CD4-positive, alpha-beta memory T cell (primary cell): ENCODE measurements at places on chromosomes 12 and 14.

DNA sequence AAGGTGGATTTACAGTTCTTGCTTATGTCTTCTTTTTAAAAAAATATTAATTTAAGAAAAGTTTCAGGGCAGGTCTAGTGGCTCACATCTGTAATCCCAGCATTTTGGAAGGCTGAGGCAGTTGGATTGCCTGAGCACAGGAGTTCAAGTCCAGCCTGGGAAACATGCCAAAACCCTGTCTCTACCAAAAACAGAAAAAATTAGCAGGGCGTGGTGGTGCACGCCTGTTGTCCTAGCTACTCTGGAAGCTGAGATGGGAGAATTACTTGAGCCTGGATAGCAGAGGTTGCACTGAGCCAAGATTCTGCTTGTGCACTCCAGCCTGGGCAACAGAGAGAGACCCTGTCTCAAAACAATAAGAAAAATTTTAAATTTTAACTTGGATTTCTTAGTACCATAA, 5.4 kb upstream of the TAS2R46 start:
- no peak for DNase-seq

DNA sequence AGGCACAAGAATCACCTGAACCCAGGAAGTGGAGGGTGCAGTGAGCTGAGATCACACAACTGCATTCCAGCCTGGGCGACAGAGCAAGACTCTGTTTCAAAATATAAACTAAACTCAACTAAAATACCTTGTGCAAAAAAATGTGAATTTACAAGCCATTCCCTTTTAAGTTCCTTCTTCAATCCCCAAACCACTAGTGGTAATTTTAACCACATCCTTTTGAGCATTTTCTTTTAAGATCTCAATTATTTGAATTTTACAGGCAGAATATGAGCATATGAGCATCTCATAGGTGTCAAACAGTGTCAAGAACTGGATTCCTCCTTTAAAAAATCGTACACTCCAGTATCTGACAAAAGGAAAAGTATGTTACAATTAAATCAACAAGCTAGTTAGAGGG, 57.0 kb upstream of the NPFF start:
- DNase-seq: peak; percentile 43

DNA sequence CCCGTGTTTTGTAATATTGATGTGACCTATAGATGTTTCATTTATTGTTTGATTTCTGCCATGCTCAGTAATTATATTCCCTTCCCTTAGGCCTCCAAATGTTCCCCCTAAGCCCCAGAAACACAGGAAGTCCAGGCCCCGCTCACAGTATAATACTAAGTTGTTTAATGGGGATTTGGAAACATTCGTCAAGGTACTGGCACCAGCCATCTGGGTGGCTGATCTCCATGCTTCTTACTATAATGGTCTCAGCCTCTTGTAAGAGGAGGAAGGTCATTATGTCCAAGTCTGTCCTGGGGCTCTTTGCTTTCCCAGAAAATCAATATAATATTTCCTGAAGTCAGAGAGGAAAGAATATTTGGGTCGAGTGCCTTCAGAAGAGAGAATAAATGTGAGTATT, 130.9 kb downstream of the KICS2 start:
- no peak for DNase-seq

- no peak for DNase-seq
Measured at GRCh38 chr14:59406454-59407245, 58.5 kb downstream of the GPR135 start.

GRCh38 chr14:68673464-68673863, 119.4 kb downstream of the ZFP36L1 start:
- DNase-seq: no peak

DNA sequence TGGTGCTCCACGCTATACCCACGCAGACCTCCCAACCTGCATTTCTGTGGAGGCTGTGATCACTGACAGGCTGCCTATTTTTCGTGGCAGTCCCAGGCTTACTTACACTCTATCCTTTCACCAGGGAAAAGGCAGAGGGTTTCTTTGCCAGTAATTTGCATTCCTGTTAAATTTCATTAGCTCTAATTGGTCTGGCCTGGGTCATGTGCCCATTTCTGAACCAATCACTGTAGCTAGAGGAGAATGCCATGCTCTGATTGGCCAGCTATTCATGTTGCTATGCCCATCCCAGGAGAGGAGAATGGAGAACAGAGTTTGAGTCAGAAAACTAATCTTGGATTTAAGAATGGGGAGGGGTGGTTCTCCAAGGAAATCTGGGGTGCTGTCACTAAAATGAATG, 43.2 kb upstream of the TUNAR start:
- DNase-seq: no peak

DNA sequence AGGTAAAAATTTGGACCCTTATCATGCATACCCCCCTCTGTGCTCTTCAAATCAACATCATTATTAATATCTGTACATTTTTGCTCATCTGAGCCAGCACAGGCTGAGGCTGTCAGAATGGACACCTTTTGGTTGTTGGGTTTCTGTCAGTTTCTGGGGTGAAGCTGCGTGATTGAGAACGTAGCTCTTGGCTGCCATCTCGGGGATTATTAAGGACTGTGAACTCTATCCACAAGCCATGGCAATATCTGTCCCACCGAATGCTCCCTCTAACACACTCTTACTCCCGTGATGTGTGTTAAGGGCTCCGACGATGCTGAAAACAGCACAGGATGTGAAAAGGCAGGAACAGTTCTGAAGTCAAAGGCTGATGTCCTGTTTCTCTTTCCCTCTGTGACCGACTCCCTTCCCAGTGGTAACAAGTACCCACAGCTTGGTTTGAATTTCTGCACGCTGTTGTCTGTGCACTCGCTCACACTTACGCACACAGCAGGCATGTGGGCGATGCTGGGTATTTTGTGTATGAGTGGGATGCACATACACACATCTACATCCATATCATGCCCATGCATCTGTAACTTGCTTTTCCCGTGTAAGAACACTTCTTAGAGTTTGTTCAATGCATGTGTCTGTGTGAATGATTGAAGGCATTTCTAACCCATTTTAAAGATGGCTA, 405.6 kb downstream of the TMEM121 start:
- peak; percentile 24 for DNase-seq

- no peak for DNase-seq
Measured at GRCh38 chr12:80745851-80746505, 29.3 kb downstream of the MYF5 start.

GRCh38 chr14:73254247-73255004, 17.1 kb downstream of the PAPLN start:
- DNase-seq: no peak

DNA sequence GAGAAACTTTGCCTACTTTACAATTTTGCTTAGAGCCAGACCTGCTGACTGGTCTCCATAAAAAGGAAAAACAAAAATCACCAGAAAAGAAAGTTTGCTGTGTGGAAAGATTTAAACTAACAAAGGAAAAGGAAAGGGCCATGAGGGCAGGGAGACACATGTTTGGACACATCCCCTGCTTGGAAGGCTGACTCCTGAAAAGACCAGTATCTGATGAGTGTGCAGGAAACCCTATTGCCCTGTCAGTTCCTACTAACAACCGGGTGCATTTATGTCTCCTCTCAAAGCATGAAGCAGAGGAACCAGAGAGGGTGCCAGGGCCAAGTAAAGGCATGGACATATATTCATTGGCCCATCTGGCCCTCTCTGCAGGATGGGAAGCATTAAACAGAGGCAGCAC, 7.0 kb upstream of the STAB2 start:
- no peak for DNase-seq

- DNase-seq: no peak
Measured at GRCh38 chr12:27981874-27982273, 9.3 kb upstream of the PTHLH start.

GRCh38 chr12:49092086-49092815, 2.4 kb downstream of the DHH start:
- DNase-seq: peak; percentile 43

DNA sequence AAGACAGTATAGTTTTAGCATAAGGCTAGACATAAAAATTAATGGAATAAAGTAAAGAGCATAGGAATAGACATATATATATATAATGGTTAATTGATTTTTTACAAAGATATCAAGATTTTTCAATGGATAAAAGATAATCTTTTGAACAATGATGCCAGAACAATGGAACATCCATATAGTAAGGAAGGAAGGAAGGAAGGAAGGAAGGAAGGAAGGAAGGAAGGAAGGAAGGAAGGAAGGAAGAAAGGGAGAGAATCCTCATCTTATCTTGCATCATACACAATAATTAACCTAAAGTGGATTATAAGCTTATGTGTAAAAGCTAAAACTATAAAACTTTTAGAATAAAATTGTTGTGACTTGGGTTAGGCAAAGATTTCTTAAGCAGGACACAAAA, 9.8 kb upstream of the NELL2 start:
- DNase-seq: no peak

DNA sequence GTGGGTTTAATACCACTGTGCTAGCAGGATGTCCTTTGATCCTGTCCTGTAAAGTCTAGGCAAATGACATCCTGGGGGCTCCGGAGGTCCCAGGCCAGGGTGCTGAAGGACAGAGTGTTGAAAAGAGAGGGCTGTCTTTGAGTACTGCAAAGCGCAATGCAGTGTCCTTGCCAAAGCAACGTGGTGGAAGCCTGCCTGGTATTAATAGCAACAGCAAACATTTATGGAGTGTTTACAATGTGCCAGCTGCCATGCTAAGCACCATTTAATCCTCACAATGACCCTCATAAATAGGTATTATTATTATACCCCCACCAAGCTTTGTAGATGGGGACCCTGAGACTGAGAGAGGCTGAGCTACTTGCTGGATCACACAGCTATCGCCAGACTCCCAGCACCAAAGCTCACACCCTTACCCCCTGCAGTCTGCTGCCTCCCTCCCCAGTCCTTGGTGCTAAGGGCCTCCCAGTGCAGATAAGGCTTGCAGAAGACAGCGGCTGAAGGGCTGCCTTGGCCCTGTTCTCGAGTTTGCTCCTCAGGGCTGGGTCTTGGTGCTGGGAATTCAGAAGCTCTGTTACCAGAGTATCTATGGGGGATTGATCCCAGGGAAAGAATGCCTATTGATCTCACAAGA, 427.7 kb downstream of the FUT8 start:
- DNase-seq: no peak

GRCh38 chr12:52691076-52691840, 11.1 kb upstream of the KRT1 start:
- DNase-seq: peak; percentile 55

DNA sequence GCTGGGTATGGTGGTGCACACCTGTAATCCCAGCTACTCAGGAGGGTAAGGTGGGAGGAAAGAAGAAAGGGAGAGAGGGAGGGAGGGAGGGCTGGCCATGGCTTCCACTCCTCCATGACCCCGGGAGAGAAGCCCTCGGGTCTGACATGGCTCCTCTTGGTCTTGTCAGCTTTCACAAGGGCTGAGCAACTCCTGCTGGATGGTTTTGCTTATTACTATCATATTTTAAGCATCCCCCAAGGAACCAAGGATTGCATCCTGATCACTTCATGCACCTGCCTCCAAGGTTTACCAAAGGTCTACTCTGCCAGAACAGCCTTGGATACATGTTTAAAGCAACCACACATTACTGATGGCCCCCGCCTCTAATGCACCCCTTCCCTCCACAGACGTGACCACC, 28.0 kb upstream of the NCOR2 start:
- no peak for DNase-seq

- no peak for DNase-seq
Measured at GRCh38 chr12:123868791-123869190, 103.8 kb downstream of the CCDC92 start.

DNA sequence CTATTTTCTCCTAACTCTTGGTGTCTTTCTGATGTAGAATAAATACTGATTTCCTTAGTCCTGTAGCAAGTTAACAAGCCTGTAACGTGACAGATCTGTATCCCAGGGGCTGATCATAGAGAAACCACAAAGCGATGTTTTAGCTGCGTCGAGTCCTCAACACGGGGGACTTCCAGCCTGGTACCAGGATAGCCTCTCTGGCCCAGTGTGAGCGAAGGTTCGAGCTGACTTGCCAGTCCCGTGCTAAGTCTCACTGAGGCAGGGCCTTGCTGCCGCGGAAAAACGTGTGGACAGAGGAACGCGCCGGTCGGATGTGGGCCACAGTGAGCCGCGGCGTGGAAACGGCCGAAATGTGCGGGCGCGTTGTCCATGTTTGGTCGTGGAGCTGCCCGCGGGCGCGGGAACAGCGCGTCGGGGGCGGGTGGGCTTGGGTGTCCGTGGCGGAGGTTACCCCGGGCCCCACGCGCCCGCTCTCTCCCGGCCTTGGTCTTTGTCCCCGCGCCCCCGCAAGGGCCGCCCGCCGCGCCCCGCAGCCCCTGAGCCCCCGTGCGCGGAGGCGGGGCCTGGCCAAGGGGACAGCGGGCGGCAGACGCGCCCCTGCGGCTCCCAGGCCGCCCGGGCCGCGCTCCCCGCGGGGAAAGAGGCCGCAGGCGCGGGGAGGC, 531 bp upstream of the EML1 start:
- no peak for DNase-seq

DNA sequence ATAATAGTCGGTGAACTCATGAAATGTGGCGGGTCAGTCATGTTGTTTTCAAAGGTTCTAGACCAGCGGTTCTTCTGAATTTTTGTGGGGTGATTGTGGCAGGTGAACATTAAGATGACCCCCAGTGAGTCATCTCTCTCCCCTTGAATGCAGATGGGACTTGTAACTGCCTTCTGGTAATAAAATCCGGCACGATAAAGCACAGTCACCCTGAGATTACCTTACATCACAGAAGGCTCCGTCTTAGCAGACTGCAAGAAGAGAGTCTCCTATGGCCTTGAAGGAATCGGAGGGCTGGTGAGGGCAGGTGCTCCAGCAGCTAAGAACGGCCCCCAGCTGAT, 189.6 kb downstream of the FOXN3 start:
- DNase-seq: no peak

DNA sequence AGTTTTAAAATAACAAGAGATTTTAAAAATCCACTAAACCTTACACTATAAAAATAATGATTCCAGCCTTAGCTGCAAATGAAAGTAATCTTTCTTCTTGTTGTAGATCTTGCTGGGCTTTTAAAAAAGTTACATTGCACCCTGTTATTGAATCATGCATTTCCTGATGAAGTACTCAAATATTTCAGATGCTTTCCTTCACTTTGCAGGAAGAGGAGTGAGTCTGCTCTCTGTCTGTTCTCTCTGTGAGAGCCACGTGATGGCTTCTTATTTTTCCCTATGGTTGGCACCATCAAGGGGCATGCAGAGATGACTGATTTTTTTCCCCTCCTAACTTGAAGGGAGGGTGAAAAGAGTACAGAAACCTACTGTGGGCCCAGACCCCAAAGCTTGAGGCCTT, 262.7 kb downstream of the ATP23 start:
- DNase-seq: no peak

- DNase-seq: no peak
Measured at GRCh38 chr12:119090865-119091264, 87.9 kb upstream of the HSPB8 start.

- DNase-seq: no peak
Measured at GRCh38 chr14:83085136-83085535, 1551.5 kb upstream of the SEL1L start.

GRCh38 chr12:52890417-52890816, 14.5 kb downstream of the KRT8 start:
- DNase-seq: no peak

GRCh38 chr12:19223695-19224094, 94.2 kb downstream of the PLEKHA5 start:
- DNase-seq: no peak
